Mesothelial cell of epicardium (in vitro differentiated cells): ENCODE measurements at places on chromosomes 3 and 15. TPM values are rescaled to one million over a fixed set of nuclear protein-coding genes. Genes with fewer than 3 reads are reported as not detected.

DNA sequence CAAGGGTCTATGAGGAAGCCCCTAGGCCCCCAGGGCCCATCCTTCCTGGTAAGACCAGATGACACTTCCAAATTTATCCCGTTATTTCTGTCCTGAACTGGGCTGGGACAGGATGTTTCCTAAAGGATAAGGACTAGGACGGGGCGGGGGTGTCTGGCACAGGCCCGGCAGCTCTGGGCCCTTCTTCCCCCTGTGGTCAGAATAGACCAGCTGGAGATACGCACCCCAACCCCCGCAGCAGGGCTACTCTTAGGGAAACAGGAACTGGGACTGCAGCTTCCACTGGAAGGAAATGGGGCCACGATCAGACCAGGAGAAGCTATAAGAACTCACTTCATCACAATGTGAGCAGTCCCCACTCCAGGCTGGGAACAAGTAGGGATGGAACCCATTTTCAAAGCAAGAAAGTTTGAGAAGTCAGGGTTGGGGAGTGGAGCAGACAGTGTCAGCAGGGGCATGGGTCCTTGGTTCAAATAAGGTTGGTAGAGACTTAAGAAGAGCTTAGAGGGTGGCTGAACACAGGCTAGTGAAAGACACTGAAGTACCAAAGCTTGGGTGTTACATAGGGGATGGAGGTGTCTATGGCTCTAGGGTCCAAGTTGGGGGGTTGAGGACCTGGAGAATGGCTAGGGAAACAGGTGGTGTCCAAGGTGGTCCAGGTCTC, 1.1 kb downstream of the NCKIPSD start:
- H3K27me3 ChIP-seq, result no peaks in the 10 kb centered on the region
- H3K27ac ChIP-seq, result peak overlapping the region; percentile 89
- H3K36me3 ChIP-seq, result peaks cover 24% of the 10 kb centered on the region
- peak overlapping the region; percentile 87 for H3K4me3 ChIP-seq
- peaks cover 29% of the 10 kb centered on the region for H3K4me1 ChIP-seq

DNA sequence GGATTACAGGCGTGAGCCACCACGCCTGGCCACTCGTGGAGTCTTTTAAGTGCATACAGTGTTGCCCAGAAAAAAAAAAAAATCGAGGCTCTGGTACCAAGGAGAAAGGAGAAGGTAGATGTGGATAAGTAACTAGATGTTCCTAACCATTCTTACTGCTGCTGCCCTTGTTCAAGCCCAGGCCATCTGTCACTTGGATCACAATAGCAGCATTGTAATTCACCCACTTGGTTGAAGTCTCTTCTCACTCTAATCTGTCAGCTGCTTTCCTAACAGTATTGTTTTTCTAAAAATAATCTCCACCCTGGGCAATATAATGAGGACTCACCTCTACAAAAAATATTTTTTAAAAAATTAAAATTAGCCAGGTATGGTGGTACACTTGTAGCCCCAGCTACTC, 58.0 kb upstream of the CRTC3 start:
- H3K27me3 ChIP-seq, result no peaks in the 10 kb centered on the region
- H3K36me3 ChIP-seq, result peaks cover 40% of the 10 kb centered on the region
- H3K4me3 ChIP-seq, result no peak overlapping the region
- H3K4me1 ChIP-seq, result peaks cover 7% of the 10 kb centered on the region
- DNase-seq, result no peak

- peak within 1 kb of the TSS; percentile 42 for H3K4me3 ChIP-seq
- H3K27me3 ChIP-seq, result no peaks in the 10 kb centered on the region
- peaks cover 5% of the 10 kb centered on the region for H3K36me3 ChIP-seq
- peaks cover 51% of the 10 kb centered on the region for H3K4me1 ChIP-seq
- peak within 1 kb of the TSS; percentile 94 for H3K27ac ChIP-seq
These were observed at the start of gene GPR87 for GRCh38 chr3:151316267-151316991. Gene GPR87, minus strand, starts transcription at chr3:151316820. Its CDS starts 16,720 bp downstream, at chr3:151300100.

DNA sequence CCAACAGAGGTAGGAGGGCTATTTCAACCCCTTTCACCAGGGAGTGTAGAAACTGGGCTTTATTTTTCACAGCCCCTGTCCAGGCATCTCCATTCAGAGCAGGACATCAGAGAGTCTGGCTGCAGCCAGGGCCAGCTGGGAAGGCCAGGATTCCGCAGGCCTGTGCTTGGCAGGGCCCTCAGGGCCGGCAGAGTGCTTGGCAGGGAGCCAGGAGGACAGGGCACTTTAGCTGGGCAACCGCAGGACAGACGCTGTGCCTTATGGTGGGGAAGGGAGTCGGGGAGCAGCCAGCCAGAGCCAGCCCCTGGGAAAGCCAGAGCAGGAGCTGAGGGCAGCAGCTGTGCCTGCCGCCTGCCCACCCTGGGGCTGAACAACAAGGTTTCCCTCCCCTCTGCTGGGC, 34.5 kb upstream of the IQCF6 start:
- no peak overlapping the region for H3K4me3 ChIP-seq
- no peaks in the 10 kb centered on the region for H3K4me1 ChIP-seq
- no peak for DNase-seq
- no peak overlapping the region for H3K27ac ChIP-seq
- H3K36me3 ChIP-seq, result no peaks in the 10 kb centered on the region

GRCh38 chr3:134376786-134377426, 2.7 kb upstream of the AMOTL2 start:
- peaks cover 52% of the 10 kb centered on the region for H3K4me1 ChIP-seq
- no peak for DNase-seq
- H3K27ac ChIP-seq, result peak overlapping the region; percentile 99
- H3K27me3 ChIP-seq, result no peaks in the 10 kb centered on the region
- H3K4me3 ChIP-seq, result no peak overlapping the region

- H3K27me3 ChIP-seq, result no peaks in the 10 kb centered on the region
- no peaks in the 10 kb centered on the region for H3K4me1 ChIP-seq
- no peaks in the 10 kb centered on the region for H3K36me3 ChIP-seq
- no peak overlapping the region for H3K4me3 ChIP-seq
- no peak overlapping the region for H3K27ac ChIP-seq
These were observed 32.3 kb upstream of the ZCWPW2 start for GRCh38 chr3:28316226-28316625.

- no peaks in the 10 kb centered on the region for H3K27me3 ChIP-seq
- no peak overlapping the region for H3K27ac ChIP-seq
These were observed 746.0 kb downstream of the VGLL3 start for GRCh38 chr3:86244905-86245304.

The MAGEL2 gene
- total RNA-seq, result 10.9 to 11.2 TPM (median 10.9 TPM) in 3 replicates

The NR2E3 gene
- 1.1 to 2.0 TPM (median 1.2 TPM) in 3 replicates for total RNA-seq

The CCR9 gene
- not detected in 3 replicates for total RNA-seq

The CRABP1 gene
- total RNA-seq, result 144 to 156 TPM (median 155 TPM) in 3 replicates
